Kidney capillary endothelial cell (primary cell): ENCODE measurements at places on chromosomes 1 and 21.

DNA sequence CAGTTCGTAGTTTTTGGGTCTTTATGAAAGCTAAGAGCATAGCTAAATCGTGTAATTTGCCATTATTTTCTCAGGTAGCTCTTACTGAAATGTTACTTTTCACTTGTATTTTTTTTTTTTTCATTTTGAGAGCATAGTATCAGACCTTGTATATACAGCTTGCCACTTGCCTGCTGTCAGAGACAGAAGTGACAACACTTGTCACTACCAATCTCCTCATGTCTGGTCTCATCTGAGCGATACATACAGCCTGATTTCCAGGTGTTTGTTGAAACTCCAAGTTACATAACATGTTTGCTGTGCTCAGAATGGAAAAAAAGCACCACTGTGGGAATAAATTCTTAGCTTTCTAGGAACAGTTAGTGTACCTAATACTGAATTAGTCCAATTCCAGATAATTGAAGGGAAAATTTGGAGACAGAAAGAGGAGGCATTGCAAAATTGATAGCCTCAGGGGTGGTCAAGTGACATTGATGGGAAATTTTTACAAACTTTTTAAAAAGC is 621.4 kb upstream of the PKN2 start:
- DNase-seq: no peak

GRCh38 chr1:77589231-77589630 is 93.2 kb downstream of the ZZZ3 start:
- no peak for DNase-seq

DNA sequence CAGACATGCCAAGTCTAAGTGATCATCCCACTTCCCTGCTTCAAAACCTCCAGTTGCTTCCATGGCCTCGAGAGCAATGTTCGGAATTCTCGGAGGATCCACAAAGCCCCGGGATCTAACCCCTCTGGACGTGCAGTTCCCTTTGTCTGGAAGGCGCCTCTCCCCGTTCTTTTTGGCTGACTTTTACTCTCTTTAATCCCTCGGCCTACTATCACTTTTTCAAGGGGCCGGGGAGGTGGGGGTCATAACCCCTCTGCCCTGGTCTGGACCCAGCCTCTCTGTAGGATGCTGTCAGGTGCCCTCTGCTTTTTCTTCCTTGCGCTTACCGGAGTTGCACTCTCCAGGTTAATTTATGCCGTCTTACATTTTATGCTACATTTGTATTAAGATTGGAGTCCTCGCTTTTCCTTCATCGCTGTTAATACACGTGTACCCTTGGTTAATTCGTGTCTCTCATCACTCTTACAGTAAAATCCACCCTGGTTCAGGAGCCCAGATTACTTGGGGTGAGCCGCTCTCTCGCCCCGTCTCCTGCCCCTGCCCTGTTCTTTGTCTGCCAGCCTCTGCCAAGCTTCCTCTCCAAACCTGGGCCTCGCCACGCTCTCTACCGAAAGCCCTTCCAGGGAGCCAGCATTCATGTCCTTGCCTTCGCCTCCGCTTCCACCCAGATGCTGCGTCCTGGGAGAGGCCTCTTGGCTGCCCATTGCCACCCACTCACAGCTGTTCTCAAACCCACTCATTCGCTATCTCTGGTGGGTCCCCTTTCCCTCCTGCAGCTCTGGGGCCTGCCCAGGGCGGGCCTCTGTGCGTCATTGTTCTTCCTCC is 448.6 kb downstream of the CAMTA1 start:
- no peak for DNase-seq

DNA sequence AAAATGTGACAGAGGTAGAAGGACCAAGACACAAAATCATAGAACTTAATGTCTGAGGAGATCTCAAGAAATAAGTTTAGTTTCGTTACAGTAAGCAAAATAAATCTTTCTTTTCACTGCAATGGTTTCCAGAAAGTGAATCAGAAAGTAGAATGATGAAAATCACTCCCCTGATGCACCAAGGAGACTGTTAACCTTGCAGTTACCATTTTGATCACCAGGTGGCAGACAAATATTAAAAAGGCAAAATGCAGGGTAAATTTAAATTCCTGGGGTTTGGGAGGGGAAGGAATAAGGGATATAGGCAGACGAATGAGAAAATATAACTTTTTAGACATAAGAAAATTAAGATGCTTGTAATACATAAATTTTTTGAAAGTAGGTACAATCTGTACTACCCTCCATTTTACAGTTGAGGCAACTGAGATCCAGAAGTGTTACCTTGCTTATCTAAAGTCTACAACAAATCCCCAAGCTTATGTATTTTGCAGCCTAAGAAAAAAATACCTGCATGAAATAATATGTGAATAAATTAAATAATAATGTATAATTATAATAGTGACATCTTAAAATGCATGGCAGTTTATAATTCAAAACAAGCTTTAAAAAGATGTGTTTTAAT is 253.2 kb downstream of the CRB1 start:
- DNase-seq: peak; percentile 33

- DNase-seq: no peak
Observed at GRCh38 chr1:89382479-89382878, 18.6 kb downstream of the GBP6 start.

GRCh38 chr1:5667513-5668325 is 324.5 kb downstream of the NPHP4 start:
- no peak for DNase-seq

DNA sequence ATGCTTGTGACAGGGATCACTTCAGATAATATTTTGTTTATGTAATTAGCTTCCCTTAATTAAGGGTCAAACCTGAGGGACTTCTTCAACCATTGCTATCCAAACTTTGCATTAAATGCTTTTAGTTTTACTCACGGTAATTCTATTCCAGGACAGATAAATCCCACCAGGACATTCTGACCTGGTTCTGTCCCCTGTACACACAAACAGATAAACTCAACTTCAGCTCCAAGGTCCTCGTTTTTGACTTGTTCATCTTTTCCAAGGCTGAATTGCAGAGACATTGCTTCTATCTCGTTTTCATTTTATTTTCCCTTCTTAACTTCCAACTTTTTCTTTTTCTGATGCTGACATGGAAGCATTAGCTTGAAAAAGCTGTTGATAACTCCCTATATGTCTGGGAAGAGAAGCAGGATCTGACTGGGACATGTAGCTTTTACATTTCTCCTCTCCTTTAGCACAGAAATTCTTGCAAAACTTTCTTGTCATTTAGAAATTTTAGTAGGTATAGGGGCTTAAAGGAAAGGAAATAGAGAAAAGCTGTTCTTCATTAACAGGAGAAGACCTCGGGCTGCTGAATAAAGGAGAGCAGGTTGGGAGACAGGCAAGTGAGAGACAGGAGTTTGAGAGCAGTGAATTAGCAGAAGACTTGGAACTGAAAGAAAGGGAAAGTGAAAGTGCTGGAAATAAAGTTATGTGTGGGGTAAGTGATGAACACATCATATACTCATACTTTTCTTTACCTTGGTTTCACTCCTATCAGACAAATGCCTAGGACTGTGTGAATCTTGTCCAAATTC is 231.7 kb upstream of the B3GALT2 start:
- DNase-seq: no peak

DNA sequence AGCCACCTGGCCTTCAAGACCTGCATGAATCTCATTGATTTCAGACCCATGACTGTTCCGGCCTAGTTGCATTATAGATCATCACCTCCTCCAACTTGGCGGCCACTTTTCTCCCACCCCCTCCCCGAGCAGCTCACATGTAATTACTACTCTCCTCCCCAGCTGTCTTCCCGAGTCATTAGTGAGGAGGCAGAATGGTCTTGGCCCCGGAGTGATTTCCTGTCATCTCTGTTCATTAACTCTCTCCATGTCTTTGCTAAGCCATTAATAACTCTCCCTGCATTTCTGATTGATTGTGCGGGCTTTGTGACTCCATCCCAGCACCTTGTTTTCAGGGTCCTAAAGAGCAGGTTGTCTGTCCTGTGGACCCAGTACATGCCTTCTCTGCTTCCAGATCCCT is 75.6 kb upstream of the CNTN2 start:
- DNase-seq: no peak

GRCh38 chr1:108893141-108893530 is 16.4 kb downstream of the GPSM2 start:
- DNase-seq: peak; percentile 59

GRCh38 chr1:33228935-33229487 is 27.3 kb upstream of the ZNF362 start:
- no peak for DNase-seq

GRCh38 chr1:206732992-206733391 is 37.6 kb upstream of the IL19 start:
- no peak for DNase-seq

- no peak for DNase-seq
Observed at GRCh38 chr1:7253118-7253480, 467.8 kb downstream of the CAMTA1 start.

GRCh38 chr21:37263827-37264600 is 3.1 kb downstream of the VPS26C start:
- DNase-seq: no peak

DNA sequence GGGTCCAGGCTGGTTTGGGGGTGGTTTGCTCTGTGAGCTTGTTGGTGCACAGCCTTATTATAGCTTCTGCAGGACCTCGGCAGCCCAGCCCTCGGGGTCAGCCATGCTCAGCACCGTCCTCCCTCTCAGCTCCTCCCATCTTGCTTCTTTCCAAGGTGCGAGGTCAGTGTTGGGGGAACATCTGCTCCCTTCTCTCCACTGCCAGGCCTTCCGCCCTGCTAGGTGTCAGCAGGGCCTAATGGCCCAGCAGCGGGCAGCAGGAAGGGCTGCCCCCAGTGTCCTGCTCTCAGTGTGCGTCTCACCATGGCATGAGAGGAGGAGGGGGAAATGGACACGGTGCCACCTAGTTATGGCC is 36.5 kb upstream of the LRRC3 start:
- no peak for DNase-seq

DNA sequence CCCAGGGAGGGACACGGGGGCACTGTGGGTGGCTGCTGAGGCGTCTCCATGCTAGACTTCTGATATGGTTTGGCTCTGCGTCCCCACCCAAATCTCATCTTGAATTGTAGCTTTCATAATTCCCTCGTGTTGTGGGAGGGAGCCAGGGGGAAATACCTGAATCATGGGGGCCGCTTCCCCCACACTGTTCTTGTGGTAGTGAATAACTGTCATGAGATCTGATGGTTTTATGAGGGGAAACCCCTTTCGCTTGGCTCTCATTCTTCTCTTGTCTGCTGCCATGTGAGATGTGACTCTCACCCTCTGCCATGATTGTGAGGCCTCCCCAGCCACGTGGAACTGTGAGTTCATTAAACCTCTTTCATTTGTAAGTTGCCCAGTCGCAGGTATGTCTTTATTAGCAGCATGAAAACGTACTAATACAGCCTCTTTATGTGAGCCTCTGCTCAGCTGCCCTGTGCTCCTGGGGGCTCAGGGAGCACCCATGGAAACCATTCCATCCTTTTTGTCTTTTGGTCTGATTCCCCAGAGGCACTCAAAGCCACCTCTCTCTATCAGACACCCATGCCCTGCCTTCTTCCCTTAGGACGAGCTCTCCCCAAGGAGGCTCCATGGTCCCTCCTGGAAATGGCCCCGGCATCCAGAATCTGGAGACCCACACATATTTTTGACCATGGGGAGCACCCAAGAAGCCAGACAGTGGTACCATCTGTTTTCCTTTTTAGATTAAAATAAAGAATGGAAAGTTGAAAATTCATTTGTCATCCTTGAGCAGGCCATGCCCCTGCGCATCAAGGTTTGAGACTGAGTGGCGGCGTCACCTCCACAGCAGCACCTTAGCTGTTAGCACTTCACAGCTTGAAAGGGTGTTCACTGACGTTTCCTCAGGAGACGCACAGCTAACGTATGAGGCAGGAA is 65.9 kb upstream of the FAM20B start:
- DNase-seq: no peak

GRCh38 chr21:10616535-10616934 is 95.2 kb downstream of the TPTE start:
- DNase-seq: no peak

DNA sequence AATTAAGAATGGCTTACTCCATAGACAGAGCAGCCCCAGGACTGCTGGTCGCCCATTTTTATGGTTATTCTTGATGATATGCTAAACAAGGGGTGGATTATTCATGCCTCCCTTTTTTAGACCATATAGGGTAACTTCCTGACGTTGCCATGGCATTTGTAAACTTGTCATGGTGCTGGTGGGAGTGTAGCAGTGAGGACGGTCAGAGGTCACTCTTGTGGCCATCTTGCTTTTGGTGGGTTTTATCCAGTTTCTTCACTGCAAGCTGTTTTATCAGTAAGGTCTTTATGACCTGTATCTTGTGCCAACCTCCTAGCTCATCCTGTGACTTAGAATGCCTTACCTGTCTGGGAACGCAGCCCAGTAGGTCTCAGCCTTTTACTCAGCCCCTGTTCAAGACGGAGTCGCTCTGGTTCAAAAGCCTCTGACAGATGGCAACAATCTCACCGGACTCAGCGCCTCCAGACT is 5.2 kb upstream of the AGPAT3 start:
- no peak for DNase-seq

GRCh38 chr1:182527680-182528079 is 61.4 kb downstream of the RNASEL start:
- no peak for DNase-seq

DNA sequence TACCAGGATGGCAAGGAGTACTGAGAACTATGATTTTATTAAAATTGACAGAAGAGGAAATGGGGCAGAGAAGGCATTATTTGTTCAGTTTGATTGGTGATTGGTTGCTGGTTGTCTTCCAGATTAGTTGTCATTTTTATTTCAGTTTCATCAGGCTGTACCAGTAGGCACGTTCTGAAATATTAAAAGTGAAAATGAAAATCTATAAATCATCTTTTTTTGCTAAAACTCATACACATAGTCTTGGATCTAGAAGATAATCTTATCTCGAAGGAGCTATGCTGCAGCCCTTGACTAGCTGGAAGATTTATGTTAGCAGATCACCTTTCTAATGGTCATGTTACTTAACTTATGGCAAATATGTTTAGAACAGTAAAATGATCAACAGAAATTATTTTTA is 29.0 kb downstream of the NEK7 start:
- no peak for DNase-seq

- DNase-seq: no peak
Observed at GRCh38 chr1:43247256-43247921, 22.4 kb upstream of the TMEM125 start.

DNA sequence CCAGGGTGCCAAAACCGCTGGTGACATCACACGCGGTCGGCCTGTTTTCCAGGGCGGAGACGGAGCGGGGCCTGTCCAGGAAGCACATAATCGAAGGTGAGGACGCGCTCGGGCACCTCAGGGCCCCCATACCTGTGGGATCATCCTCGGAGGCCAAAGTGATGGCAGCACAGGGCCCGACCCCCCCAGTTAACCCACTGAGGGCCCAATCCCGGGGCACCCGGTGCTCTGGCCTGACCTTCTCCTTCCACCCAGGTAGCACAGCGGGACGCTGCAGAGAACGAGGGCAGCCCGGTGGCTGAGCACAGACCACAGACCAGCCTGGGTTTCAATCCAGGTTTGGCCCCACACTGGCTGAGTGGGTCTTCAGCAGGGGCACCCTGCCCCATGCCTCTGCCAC is 43.3 kb downstream of the KCNAB2 start:
- no peak for DNase-seq
